ENCODE measurements at places on chromosomes 13 and 19.

DNA sequence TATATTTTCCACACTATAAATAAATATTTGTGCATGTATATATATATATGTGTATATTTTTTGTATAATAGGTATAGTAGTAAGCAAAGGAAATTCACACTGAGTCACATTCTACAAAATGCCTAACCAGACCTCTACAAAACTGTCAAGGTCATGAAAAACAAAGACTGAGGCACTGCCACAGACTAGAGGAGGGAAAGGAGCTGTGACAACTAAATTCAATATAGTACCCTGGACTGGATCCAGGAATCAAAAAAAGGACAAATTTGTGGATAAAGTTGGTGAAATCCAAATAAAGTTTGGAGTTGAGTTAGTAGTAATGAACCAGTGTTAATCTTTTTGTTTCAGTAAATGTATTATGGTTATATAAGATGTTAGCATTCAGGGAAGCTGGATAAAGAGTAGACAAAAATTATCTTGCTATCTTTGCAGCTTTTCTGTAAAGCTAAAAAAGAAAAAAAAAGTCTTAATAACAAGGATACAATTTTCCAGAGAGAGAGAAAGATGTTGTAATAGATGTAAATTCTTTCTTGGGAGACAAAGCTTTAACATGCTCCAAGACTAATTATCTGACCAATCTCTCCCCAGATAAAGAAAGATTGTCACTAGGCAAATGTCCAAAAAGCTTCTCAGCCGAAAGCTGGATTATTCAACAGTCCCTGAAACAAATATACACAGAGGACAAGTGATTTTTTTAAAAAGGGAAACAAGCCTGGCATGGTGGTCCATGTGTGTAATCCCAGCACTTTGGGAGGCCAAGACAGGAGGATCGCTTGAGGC lies 19.1 kb downstream of the SYDE1 start:
- H3K36me3 ChIP-seq, result no peaks in the 10 kb centered on the region
- no peaks in the 10 kb centered on the region for H3K27me3 ChIP-seq
- H3K4me1 ChIP-seq, result no peaks in the 10 kb centered on the region
- no peak for DNase-seq
- peak overlapping the region; percentile 84 for H3K4me3 ChIP-seq

DNA sequence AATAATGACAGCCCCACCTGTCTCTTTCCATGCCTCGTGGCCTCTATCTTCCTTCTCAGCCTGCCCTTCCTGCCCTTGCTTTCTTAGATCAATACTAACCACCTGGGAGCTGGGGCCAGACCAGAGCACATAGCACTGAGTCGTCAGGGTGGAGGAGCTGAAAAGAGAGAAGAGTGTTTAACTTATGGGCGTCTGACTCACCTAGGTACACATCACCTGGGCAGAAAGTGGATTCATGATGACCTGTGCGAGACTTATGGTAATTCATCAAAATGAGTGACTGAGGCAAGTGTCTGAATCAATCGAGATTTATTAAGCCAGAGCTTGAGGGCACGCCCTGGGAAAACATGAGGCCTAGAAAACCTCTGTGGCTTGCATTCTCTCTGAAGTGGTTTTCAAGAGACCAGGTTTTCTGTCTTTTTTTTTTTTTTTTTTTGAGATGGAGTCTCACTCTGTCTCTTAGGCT lies 19.2 kb downstream of the CEACAM6 start:
- no peaks in the 10 kb centered on the region for H3K27me3 ChIP-seq
- no peak overlapping the region for H3K4me3 ChIP-seq
- no peaks in the 10 kb centered on the region for H3K4me1 ChIP-seq
- H3K36me3 ChIP-seq, result no peaks in the 10 kb centered on the region
- no peak overlapping the region for H3K27ac ChIP-seq

DNA sequence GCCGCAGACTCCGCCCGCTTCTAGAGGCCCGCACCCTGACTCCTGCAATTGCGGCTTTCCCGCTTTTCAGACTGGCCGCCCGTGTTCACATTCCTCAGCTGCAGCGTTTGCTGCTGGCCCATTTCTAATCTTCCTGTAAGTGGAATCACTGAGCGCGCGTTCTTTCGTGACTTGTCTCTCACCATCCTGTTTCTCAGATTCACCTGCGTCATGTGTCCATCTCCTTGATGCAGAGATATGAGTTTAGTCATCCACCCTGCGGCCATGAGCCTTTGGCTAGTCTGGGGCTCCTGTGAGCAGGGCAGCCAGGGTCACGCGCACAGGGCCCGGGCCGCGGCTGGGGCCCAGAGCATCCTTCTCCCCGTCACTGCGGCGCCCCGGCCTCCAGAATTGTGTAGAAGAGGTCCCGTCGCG lies 110.0 kb downstream of the CRYL1 start:
- DNase-seq, result no peak
- H3K27me3 ChIP-seq, result no peaks in the 10 kb centered on the region
- no peak overlapping the region for H3K4me3 ChIP-seq

DNA sequence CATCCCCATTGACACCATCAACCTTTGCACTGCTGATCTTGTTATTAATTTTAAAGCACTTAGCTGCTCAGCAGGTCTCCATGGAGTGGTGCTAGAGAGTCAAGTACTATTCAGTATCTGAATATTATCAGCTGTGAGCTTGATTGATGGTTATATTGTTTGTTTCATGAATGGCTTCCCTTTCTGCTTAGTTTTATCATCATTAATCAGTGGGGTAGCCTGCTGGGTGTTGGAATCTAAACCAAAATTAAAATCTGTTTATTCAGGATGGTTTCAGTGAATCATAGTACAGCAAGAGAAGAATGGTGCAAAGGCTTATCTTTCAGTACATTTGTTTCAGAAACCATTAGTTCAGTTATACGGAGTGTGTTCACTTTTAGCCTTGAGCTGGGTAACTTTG lies 42.5 kb upstream of the SCEL start:
- no peak overlapping the region for H3K4me3 ChIP-seq
- H3K27ac ChIP-seq, result no peak overlapping the region
- H3K36me3 ChIP-seq, result no peaks in the 10 kb centered on the region
- DNase-seq, result no peak

DNA sequence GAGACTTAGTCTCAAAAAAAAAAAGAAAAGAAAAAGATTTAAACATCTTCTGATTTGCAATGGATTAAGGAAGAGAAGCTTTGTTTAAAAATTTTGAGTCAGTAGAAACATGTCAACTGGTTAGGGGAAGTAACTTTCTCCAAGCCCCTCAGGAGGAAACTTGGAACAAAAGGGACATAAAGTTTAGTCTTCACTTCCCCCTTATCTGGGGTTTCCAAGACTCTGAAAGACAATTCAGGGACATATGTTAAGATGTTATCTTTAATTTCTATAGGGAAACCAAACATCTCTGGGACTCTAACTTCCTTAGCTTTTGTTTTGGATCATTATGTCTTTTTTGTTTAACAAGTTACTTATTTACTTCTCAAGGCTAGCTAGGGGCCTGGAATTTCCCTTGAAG lies 20.1 kb upstream of the MRI1 start:
- no peaks in the 10 kb centered on the region for H3K27me3 ChIP-seq
- H3K4me1 ChIP-seq, result no peaks in the 10 kb centered on the region
- H3K27ac ChIP-seq, result no peak overlapping the region
- DNase-seq, result no peak
- H3K4me3 ChIP-seq, result no peak overlapping the region

GRCh38 chr13:50627111-50627510 lies 216.4 kb downstream of the DLEU7 start:
- no peak overlapping the region for H3K4me3 ChIP-seq
- H3K27me3 ChIP-seq, result no peaks in the 10 kb centered on the region
- H3K4me1 ChIP-seq, result no peaks in the 10 kb centered on the region
- H3K27ac ChIP-seq, result no peak overlapping the region
- DNase-seq, result no peak
